ENCODE measurements at places on chromosomes 3 and 15.

DNA sequence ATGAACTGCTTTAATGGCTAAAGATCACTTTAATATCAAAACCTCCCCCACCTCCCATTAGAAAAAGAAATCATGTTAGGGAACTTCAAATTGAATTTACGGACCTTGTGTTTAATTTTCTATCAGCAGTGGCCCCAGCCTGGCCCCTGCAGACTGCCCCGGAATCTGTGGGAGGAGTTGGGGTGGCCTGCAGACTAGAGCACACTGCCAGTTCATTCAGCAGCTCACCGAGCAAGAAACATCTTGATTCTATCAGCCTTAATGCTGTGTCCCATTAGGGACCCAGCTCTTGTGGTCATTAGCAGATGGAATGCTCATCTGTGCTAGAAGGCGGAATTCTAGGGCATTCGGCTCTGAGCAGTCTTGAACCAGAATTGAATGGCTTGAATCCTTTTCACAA lies 54.2 kb downstream of the FLNB start:
- no peak for DNase-seq

- peak; percentile 18 for DNase-seq
These were observed 104.7 kb downstream of the OSBPL10 start for GRCh38 chr3:31876331-31876730.

DNA sequence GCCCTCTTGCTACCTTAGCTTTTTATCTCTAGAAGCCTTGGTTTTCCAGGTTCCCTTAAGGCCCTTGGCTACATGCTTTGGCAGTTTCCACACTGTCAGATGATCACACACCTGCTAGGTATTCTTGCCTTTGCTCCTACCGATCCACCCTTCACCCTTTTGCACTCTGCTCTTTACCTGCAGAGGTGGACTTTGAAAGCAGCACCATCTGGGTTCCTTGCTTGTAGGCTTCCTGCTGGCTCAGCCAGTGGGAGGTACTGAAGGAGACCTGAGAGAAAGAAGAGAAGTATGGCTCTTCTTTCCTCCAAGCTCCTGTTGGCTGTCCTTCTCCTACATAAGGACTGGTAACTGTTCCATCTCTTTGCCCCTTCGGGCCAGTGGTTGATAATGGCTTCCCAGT lies 7.3 kb upstream of the ZNF592 start:
- DNase-seq, result no peak

- no peak for DNase-seq
These were observed 184.0 kb upstream of the SATB1 start for GRCh38 chr3:18609187-18609586.

- DNase-seq, result no peak
These were observed 12.5 kb downstream of the RASA2 start for GRCh38 chr3:141499284-141499683.

DNA sequence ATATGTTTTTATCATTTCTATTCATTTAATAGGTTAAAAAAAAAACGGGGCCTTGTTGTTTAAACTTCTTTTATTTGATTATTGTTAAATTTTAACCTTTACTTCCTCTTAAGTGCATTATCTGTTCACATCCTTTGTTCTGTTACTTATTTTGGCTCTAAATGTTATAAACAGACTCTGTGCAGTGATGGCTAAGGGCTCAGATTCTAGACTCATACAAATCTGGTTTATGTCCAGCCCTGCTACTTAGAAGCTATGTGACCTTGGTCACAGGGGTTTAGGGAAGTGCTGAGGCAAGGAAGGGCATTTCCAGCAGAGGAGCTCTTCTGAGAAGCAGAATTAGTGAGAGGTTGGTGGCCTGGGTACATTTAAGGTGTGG lies 55.3 kb upstream of the VILL start:
- no peak for DNase-seq

- DNase-seq, result no peak
These were observed 23.4 kb downstream of the AMOTL2 start for GRCh38 chr3:134350861-134351311.

DNA sequence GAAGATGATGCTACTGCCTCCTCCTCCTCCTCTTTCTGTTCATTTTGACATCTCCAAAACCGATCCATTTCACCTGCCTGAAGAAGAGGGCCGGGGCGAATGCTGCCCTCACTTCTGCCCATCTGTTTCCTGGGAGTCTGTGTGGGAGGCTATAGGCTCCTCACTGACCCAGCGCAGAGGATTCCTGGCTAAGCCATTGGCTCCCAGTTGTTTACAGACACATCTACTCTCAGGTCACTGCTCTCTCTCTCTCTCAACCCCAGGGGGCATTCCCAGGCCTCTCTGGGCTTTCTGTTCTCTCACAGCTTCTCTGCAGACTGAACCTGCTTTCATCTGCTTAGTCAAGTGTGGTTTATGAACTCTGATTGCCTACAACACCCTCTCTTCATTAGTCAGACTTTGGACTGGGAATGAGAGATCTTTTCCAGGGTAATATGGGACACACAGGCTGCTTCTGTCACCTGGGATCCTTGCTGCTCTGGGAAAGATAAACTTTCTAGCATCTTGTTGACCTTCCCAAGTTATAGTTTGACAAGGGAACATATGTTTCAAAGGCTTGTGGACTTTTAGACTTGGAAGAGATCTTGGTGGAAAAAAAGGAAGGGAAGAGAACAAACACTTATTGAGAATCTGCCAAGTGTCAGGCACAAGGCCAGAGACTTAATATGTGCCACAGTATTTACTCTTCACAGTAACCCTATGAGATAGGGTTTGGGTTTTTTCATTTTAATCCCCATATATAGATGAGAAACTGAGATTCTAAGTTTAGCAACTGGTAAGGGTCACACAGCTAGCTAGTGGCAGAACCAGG lies 30.2 kb upstream of the USP3 start:
- DNase-seq, result no peak

- DNase-seq, result no peak
These were observed 39.0 kb downstream of the IFT57 start for GRCh38 chr3:108183181-108183580.

GRCh38 chr15:68326711-68327354 lies 49.3 kb downstream of the FEM1B start:
- no peak for DNase-seq

GRCh38 chr15:75712668-75713337 lies at the start of gene CSPG4:
Gene CSPG4 (minus strand): TSS chr15:75712848. CDS start chr15:75712755, 93 bp downstream.
- DNase-seq, result no peak

GRCh38 chr15:36886701-36887100 lies 213.6 kb downstream of the MEIS2 start:
- DNase-seq, result no peak

GRCh38 chr3:196812853-196813252 lies 54.9 kb upstream of the SENP5 start:
- DNase-seq, result no peak

DNA sequence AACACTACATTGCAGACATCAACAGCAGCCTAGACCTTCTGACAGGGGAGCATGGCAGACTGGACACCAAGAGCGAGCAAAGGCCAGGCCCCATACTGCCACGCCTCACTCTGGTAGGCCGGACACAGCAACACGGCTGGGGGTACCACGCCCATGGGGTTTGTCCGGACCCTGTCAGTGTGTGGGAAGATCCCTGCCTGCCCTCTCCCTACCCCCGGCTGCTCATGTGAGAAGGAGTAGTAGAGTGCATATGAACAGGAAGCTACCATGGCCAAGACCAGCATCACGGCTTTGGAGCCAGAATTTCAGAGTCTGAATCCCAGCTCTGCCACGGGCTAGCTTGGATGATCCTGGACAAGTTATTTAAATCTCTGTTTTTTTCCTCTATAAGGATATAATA lies 27.9 kb downstream of the ALDH1L1 start:
- no peak for DNase-seq

DNA sequence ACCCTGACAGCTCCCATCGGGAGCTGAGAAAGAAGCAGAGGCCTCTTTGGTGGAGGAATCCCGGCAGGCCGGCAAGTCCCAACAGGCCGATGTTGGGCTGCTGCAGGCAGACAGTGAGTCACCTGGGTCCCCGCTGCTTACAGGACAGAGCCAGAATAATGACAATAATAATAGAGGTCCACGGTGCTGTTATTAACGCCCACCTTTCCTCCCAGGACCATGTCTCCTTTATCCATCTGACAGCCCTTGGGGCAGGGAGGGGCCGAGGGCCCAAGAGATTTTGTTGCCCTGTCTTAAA lies 29.3 kb upstream of the MAGEF1 start:
- DNase-seq, result no peak

All from smooth muscle cell of the brain vasculature (primary cell).